A549 treated with CORT108297 at 1 μM for 4 hours (cell line): ENCODE measurements at places on chromosomes 12 and 14. TPM values are rescaled to one million over a fixed set of nuclear protein-coding genes. Genes with fewer than 3 reads are reported as not detected.

Gene SINHCAF
- 38.4 to 52.9 TPM (median 44.6 TPM) in 5 replicates for total RNA-seq

Gene ACOT4
- 1.9 to 2.4 TPM (median 2.0 TPM) in 5 replicates for total RNA-seq

Gene RASSF9
- 0.37 to 0.67 TPM (median 0.63 TPM) in 5 replicates for total RNA-seq

Gene ACSM4
- total RNA-seq = not detected in 5 replicates

Gene KRT79
- total RNA-seq = 0.05 to 0.14 TPM (median 0.09 TPM) in 4 of 5 replicates, not detected in the other

Gene OR4K1
- total RNA-seq = not detected in 5 replicates

Gene OTX2
- not detected in 5 replicates for total RNA-seq

Gene INHBE
- total RNA-seq = 0.08 to 0.16 TPM (median 0.10 TPM) in 4 of 5 replicates, not detected in the other

Gene IL23A
- 0.35 to 1.0 TPM (median 0.57 TPM) in 5 replicates for total RNA-seq

Gene PIWIL1
- total RNA-seq = 0.03 to 0.10 TPM in 2 of 5 replicates, not detected in the others

Gene ZNF891
- total RNA-seq = 0.28 to 0.44 TPM (median 0.41 TPM) in 5 replicates

Gene LGMN
- 53.1 to 61.9 TPM (median 60.2 TPM) in 5 replicates for total RNA-seq

Gene NAV3
- total RNA-seq = 10.0 to 16.1 TPM (median 13.1 TPM) in 5 replicates

Gene SPX
- 1.9 to 2.9 TPM (median 2.5 TPM) in 5 replicates for total RNA-seq

Gene CABP1
- 0.08 to 0.28 TPM (median 0.25 TPM) in 5 replicates for total RNA-seq

Gene ACVRL1
- 0.04 to 0.24 TPM (median 0.17 TPM) in 5 replicates for total RNA-seq

Gene ADAM21
- 0.03 TPM in 1 of 5 replicates, not detected in the others for total RNA-seq

Gene XPOT
- total RNA-seq = 48.0 to 54.5 TPM (median 50.5 TPM) in 5 replicates

Gene HOXC13
- 10.3 to 17.8 TPM (median 12.3 TPM) in 5 replicates for total RNA-seq

Gene KLRG1
- total RNA-seq = 1.6 to 2.5 TPM (median 1.9 TPM) in 5 replicates
